Smooth muscle cell of the pulmonary artery (primary cell): ENCODE measurements at places on chromosomes 12 and 14. TPM values are rescaled to one million over a fixed set of nuclear protein-coding genes. Genes with fewer than 3 reads are reported as not detected.

Gene SLC6A15
- 0.33 and 3.6 TPM in 2 replicates for total RNA-seq

Gene CYP27B1
- 0.20 and 0.79 TPM in 2 replicates for total RNA-seq

Gene FIGNL2
- total RNA-seq, result under 0.01 and 0.03 TPM in 2 replicates

Gene CFL2
- total RNA-seq, result 74.8 and 106 TPM in 2 replicates

Gene MSRB3
- total RNA-seq, result 91.8 and 103 TPM in 2 replicates

Gene TPPP2
- total RNA-seq, result not detected in 2 replicates

Gene SLC11A2
- total RNA-seq, result 76.0 and 96.2 TPM in 2 replicates
